ENCODE measurements at places on chromosomes 6 and 20. TPM values are rescaled to one million over a fixed set of nuclear protein-coding genes. Genes with fewer than 3 reads are reported as not detected.

- no peak for DNase-seq
Observed at GRCh38 chr20:19552221-19553180, 205.6 kb upstream of the RIN2 start.

Gene LY6G6D
- total RNA-seq, result not detected

GRCh38 chr20:19834783-19835182 lies 76.7 kb downstream of the RIN2 start:
- DNase-seq, result no peak

DNA sequence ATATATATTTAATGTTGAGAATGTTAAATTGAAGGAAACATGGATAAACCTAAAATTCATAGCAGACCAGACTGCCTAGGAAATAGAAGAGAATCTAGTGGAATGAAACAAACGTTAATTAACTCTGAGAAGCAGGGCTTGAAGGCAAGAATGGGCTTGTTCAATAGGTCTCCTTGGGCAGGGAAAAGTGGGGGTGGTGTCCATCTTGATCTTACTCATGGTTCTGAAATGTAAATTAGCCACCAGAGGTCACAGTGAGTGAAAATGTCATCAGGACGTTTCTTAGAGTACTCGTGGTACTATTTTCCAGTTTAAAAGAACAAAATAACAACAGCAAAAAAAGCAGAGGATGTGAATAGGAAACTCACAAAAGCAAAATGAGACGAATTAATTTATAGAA lies 66.8 kb upstream of the BTBD3 start:
- DNase-seq, result no peak

- no peak for DNase-seq
Observed at GRCh38 chr20:59429396-59429795, 129.0 kb downstream of the EDN3 start.

- DNase-seq, result no peak
Observed at GRCh38 chr20:21074605-21075336, 31.4 kb downstream of the LINC00237 start.

Gene GMPR
- 3.9 TPM for total RNA-seq

DNA sequence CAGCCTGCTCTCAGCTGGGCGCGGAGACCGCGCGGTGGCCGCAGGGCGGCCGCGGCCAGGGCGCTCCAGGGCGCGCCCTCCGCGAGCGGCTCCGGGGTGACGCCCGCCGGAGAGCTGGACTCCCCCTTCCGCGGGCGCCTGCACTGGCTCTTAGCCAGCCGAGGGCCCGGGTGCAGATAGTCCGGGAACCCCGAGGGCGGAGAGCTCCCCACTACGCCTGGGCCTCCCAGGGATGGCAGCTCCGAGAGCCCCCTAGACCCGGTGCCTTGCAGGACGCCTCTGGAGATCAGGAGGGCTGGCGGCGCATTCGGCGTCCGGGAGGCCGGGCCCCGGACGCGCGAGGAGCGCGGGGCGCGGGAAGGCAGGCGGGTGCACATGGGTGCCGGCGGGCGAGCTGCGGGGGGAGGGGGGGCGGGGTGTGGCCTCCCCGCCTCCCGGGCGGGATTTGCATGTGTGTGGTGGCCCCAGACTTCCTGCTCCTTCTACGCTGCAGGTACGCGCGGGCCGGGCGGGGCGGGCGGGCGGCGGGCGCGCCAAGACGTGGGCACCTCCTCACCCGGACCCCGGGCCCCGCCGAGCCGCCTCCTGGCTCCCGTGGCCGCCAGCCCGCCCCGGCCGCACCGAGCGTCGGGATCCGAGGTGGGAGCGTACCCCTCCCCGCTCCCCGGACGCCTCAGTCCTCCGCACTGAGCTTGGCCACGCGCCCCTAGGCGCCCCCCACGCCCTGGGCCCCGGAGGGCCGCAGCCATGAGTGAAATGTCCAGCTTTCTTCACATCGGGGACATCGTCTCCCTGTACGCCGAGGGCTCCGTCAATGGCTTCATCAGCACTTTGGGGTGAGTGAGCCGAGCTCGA lies at the start of gene ITPR3:
TSS of gene ITPR3 (plus strand) at position 467 of the 855 bp plus-strand sequence. CDS start at position 748, 281 bp downstream.
- DNase-seq, result peak; percentile 83

All from Calu3 (cell line).